ENCODE measurements at places on chromosomes 12 and 14.

DNA sequence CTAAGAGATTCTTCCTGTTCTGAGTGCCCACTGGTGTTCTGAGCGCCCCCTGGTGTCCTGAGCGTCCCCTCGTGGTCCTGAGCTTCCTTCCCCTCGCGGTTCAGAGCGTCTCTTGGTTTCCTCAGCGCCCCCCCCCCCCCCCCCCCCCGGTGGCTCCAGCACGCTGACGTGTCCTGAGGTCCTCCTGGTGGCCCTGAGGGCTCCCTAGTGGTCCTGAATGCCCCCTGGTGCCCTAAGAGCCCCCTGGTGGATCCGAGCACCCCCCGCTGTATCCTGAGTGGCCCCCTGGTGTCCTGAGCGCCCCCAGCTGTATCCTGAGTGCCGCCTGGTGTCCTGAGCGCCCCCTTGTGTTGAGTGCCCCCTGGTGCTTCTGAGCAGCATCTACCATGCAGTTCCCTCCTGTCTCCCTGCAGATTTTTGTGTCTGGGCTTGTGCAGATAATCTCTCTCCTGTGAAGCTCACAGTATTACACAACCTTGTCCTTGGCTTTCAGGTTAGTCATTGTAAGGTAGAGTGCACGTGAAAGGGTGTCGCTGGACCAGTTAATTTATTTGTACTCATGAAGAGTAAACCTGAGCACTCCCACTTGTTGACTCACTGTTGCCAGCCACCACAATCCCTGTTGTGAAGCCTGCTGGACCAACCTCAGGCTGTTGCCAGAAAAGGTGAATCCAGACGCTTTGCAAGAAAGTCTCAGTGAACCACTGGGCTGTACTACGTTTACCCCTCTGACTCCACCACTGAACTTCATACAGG lies 1168.4 kb downstream of the TMEM121 start:
- peak; percentile 90 for DNase-seq

GRCh38 chr12:39105111-39105510 lies 199.7 kb upstream of the CPNE8 start:
- DNase-seq = no peak

- no peak for DNase-seq
Measured at GRCh38 chr12:3747543-3747942, 5.4 kb downstream of the CRACR2A start.

GRCh38 chr14:29168149-29168548 lies 401.6 kb downstream of the FOXG1 start:
- DNase-seq = no peak

GRCh38 chr12:115737895-115738294 lies 539.6 kb downstream of the MED13L start:
- DNase-seq = no peak

GRCh38 chr12:42756841-42757623 lies 167.5 kb upstream of the PRICKLE1 start:
- DNase-seq = no peak

DNA sequence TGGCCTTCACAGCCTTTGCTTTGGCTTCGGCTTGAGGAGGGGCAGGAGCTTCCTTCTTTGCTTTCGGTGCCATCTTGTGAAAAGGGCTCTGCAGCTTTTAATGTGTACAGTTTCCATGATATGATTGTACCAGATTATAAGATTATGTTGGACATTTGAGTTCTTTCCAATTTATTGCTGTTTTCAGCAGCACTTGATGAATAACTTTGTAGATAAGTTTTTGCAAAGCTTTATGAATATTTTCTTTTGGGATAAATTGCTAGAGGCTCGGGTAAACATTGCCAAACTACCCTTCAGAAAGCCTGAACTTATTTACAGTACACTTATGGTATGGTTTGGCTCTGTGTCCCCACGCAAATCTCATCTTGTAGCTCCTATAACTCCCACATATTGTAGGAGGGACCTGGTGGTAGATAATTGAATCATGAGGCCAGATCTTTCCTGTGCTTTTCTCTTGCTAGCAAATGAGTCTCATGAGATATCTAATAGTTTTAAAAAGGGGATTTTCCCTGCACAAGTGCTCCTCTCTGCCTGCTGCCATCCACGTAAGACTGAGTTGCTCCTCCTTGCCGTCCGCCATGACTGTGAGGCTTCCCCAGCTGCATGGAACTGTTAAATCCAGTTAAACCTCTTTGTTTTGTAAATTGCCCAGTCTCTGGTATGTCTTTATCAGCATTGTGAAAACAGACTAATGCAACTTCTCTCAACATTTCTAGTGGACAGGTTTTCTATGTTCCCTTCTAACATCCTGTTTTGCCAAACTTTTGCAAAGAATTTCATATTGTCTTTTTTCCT lies 70.4 kb downstream of the RCOR1 start:
- DNase-seq = no peak

- DNase-seq = no peak
Measured at GRCh38 chr14:67461996-67462395, 26.5 kb downstream of the TMEM229B start.

DNA sequence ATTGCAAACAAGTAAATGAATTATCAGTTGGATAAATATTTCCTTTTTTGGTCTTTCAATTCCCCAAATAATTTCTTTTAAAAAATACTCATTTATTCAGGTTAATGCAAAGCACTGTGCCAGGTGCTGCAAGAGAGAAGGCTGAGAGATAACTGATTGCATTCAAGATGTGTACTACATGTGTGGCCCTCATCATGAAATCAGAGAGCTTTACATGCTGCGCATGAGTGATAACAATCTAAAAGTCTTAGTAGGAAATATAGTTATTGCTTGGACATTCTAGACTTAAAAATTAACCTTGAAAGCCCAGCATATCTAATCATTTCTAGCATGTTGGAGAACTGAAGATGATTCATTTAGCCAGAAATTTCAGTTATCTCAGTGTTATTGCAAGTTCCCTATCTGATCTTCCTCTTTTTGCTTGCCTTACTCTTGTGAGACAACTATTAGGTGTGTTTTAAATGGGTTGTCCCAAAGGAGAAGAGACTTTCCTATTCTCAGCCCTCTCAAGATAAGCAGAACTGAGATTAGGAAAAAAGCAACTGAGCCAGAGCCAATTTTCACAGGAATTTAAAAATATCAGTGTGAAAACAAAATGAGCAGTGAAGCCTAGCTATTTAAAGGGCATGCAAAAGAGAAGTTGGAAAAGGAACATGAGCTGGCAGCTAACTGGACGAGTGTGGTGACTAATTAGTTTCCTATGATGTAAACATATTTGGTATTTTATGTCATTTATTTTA lies 60.9 kb downstream of the PLEKHA5 start:
- DNase-seq = no peak

GRCh38 chr12:123761841-123762714 lies at the start of gene DNAH10:
Gene DNAH10 (plus strand): TSS chr12:123762301. CDS start chr12:123762337, 36 bp downstream.
- DNase-seq = peak; percentile 72

GRCh38 chr14:63045612-63046320 lies 508 bp upstream of the KCNH5 start:
- peak; percentile 3 for DNase-seq

GRCh38 chr14:104262515-104263514 lies 124.4 kb downstream of the KIF26A start:
- no peak for DNase-seq

DNA sequence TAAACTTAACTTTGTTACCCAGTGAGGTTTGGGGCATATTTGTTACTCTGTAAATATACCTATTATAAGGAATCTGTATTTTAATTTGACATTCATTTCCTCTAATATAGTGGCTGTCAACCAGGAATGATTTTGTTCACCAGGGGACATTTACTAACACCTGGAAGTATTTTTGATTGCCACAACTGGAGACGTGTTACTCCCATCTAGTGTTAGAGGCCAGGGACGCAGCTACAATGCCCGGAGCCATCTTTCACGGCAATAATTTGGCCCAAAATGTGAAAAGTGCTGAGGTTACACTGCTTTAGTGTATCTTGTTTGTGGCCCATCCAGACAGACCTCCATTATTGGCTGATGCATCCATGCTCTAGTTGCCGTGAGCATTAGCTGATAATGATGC lies 881.3 kb upstream of the ATXN7L3B start:
- DNase-seq = no peak

GRCh38 chr12:118526255-118527095 lies 150.1 kb downstream of the SUDS3 start:
- DNase-seq = no peak

DNA sequence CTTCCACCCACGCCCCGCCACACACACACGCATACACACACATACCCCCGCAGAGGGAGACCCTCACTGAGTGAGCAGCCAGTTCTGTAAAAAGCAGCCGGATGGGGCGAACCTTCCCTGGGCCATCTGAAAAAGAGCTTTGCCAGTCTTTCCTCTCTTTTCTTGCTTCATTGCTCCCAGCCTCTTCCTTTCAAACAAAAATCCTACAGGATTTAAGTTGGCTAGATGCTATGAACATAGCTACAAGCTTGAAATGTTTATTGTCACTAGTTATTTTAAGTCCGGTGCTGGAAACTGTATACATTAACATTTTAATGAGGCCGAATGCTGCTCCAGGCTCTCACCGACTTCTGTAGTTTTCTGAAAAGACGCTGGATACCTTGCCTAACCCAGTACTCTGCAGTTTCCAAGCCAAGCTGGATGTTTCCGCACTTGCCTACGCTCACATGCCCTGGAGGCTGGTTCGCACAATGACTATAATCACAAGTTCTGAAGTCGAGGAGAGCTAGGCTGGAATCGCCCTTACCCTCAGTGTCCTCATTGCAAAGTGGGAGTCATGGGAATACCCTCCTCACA lies 39.2 kb downstream of the LTBP2 start:
- DNase-seq = no peak

DNA sequence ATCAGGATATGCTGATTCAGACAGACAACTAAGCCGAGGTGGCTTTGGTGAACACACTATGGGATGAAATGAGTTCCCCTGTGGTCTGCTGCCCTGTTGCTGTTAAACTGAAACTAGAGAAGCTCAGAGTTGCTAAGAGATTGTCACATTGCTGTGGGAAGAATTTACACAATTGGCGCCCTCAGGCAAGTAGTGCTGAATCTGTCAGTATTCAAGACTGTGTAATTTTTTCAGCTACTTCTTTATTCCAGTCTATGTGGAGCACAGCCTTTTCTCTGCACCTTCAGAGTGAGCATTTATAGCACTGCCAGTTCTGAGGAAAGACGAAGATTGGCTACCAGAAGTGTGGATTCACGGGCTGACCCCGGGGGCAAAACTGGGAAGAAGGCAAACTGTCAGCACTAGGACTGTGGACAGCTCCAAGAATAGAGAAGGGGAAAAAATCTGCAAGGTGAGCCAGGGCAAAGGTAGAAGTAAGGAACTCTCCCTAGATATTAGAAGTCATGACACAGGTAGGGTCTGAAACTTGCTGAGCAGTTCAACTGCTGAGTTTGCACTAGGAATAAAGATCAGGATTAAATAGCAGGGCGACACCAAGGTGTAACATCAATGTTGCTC lies 218.8 kb upstream of the TMPO start:
- DNase-seq = no peak

- no peak for DNase-seq
Measured at GRCh38 chr12:115109863-115110262, 425.9 kb upstream of the TBX3 start.

DNA sequence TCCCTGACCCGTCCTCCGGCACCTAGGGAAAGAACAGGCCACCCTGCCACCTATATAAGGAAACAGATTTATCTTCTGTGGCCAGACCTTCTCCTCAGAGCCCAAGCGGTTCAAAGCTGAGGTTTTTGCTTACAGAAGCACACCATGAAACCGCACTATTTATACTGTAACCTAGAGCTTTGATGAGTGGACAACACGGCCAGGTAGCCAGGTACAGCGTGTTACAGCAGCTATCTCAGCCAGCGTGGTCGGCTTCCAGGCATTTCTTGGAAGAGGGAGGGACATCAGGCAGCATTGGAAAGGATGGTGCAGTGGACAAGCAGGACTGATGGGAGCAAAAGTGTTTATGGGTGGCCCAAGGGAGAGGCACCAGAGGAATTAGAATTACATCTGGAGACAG lies 34.4 kb downstream of the TTC7B start:
- no peak for DNase-seq

- DNase-seq = no peak
Measured at GRCh38 chr12:75177997-75178396, 31.6 kb downstream of the KCNC2 start.

GRCh38 chr14:90658541-90658967 lies 157.7 kb downstream of the TTC7B start:
- DNase-seq = no peak

- no peak for DNase-seq
Measured at GRCh38 chr14:77638771-77639171, 22.3 kb upstream of the SPTLC2 start.

GRCh38 chr12:3262470-3262869 lies 185.3 kb downstream of the TSPAN9 start:
- DNase-seq = no peak

DNA sequence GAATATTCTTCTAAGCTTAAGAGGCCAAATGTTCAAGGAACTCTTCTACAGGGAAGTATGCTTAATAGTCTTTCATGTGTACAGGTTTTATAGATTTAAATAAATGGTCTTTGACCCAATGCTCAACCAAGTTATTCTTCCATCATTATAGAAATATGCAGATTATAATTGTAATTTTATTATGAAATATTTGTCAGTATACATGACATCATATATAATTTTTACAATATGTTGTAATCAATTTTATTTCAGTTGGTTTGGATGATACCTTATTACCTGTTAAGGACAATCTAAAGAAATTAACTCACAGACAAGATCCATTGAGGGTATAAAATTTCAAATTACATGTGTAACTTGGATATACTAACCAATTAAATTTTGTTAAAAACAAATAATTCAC lies 1278.3 kb downstream of the SLC16A7 start:
- DNase-seq = no peak

DNA sequence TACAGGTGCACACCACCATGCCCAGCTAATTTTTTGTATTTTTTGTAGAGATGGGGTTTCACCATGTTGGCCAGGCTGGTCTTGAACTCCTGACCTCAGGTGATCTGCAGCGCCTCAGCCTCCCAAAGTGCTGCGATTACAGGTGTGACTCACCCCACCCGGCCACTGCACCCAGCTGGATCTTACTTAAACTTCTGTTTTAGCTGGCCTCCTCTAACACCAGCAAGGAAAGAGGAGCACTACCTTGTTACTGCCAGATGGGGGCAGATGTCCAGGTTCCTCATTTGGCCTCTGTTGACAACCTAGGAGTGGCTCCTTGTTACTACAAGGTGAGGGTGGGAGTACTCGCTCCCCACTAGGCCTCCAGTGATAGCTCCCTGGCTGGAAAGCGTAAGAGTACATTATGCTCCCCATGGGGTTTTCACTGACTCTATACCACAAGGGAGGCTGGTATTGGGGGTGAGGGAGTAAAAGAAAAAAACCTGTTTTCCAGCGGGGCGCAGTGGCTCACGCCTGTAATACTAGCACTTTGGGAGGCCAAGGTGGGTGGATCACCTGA lies 13.2 kb upstream of the ARF6 start:
- DNase-seq = peak; percentile 69

GRCh38 chr12:124453419-124454351 lies 113.7 kb downstream of the NCOR2 start:
- peak; percentile 85 for DNase-seq

DNA sequence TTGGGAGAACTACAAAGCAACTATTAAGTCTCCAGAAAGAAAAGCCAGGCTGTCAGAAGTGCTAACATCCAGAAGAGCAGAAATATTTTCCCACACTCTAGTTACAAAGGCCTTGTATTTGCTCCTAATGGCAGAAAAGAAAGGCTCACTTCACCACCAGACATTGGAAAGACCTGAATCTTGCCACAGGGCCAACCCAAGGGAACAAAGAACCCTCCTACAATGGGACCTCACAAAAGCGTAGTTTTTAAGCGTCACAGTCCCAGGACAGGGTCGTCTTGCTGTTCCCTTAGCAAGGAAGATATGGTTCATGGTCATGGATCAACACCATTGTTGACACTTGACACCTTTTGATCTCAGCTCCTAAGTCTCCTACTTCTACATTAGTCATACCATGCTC lies 119.1 kb downstream of the RPS29 start:
- no peak for DNase-seq

GRCh38 chr12:81303935-81304334 lies 226.1 kb downstream of the ACSS3 start:
- no peak for DNase-seq

Measured in B cell (primary cell).